ENCODE measurements at places on chromosomes 5 and 9. TPM values are rescaled to one million over a fixed set of nuclear protein-coding genes. Genes with fewer than 3 reads are reported as not detected.

PCDHGC3 gene
- 129 TPM for total RNA-seq

F2RL2 gene
- total RNA-seq: 74.9 TPM

PDCD1LG2 gene
- total RNA-seq: 33.6 TPM

OLFM1 gene
- total RNA-seq: not detected

NPR2 gene
- 46.7 TPM for total RNA-seq

PCDHGA3 gene
- total RNA-seq: 1.9 TPM

PNPLA7 gene
- 0.90 TPM for total RNA-seq

PALM2AKAP2 gene
- total RNA-seq: 22.0 TPM

DNA sequence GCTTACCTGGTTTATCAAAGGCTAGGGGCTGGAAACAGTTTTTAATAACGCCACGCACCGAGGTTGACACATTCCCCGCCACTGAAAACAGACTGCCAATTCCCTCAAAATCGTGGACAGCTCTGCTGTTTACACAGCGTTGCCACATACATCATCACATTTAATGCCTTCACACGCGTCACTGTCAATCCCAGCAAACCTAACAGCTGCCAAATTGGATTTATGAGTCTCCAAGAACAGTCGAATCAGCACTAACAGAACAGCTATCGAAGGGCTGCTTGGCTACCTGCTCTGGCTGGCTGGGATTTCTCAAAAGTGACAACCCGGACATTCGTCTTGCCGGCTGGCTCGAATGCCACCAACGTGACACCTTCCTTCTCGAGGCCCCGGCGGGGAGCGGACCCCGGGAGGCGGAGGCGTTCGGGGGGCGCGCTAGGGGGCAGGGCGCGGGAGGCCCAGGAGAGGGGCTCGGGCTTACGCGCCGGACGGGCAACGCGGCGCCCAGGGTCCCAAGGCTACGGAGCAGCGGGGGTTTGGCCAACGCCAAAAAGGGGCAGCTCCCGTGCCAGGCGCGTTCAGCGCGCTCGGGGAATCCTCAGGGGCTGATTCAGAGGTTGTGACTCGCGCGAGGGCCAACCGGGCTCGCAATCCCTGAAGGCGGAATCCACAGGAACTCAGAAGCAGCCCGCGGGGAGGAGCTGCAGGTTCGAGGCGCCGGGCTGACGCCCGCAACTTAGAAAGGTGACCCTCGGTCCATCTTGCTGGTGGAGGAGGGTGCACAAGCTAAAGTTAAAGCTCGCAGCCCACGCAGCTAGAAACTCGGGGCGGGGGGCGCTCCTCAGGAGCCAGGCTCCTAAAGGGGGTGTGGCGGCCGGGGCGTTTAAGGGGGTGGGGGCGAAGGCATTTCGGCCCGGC is 1.2 kb downstream of the CDC14B start:
- H3K36me3 ChIP-seq: no peaks in the 10 kb centered on the region
- peaks cover 60% of the 10 kb centered on the region for H3K4me1 ChIP-seq
- no peaks in the 10 kb centered on the region for H3K27me3 ChIP-seq
- peak; percentile 46 for DNase-seq
- H3K27ac ChIP-seq: peak overlapping the region; percentile 58

- no peak overlapping the region for H3K27ac ChIP-seq
- no peak for DNase-seq
- H3K27me3 ChIP-seq: no peaks in the 10 kb centered on the region
- H3K4me1 ChIP-seq: no peaks in the 10 kb centered on the region
- no peak overlapping the region for H3K4me3 ChIP-seq
Observed at GRCh38 chr5:4716781-4717180, 423.3 kb upstream of the ADAMTS16 start.

DNA sequence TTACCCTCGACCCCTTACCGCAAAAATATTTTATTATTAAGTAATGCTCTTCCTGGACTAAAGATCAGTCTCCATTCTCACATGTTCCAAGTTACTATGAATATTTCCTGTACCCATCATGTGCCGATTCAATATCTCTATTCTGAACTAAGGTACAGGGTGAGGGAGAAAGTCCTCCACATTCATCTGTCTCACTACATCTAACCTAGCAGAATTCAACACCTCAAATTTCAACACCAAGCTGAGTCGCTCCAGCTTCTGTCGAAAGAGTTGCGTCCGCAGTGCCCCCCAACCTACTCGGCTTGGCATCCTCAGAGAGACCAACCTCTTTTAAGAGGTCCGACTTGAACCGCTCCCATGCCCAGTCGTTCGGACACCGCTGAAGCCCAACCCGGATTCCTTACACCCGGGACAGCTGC is 1.0 kb downstream of the CERT1 start:
- DNase-seq: peak; percentile 34
- H3K27ac ChIP-seq: peak overlapping the region; percentile 94
- H3K27me3 ChIP-seq: 0 out of 2 replicates have a peak, but pooled peaks cover 2% of the 10 kb centered on the region
- peaks cover 16% of the 10 kb centered on the region for H3K36me3 ChIP-seq
- peaks cover 55% of the 10 kb centered on the region for H3K4me1 ChIP-seq

DNA sequence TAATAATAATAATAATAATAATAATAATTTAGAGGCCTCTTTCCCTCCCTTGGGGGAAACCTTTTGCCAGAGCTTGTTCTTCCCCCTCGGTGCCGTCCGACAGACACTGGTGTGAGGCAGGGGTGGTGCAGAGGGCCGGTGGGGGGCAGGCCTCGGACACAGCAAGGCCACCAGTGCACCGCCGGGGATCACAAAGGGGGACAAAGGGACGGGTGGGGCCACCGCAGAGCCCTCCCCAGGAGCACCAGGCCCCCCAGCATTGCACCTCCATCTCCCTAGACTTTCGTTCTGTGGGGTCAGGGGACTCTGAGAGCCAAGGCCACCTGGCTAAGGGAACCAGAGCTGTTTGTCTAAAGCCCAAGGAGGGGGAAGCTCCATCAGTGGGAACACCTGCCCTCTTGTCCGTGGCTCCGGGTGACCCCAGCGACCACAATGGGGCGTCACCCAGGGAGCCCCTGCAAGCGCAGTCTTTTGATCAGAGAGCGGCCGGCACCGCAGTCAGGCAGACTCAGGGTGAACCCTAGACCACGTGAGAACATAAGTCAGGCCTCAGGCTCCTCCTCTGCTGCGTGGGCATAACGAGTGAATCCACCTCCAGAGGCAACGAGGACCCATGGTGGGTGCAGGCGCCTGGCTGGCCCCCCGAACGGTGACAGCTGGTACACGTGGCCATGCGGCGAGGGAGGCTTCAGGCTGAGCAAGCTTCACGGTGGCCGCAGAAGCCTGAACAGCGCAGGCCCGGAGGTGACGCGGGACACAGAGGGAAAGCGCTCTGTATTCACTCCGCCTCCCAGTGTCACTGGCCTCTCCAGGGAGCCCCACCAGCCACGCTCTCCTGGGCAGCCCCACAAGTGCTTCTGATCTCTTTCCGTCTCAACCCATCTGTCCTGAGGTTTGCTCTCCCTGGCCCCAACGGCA is 12.0 kb upstream of the QSOX2 start:
- H3K4me1 ChIP-seq: peaks cover 9% of the 10 kb centered on the region
- H3K27ac ChIP-seq: no peak overlapping the region
- H3K27me3 ChIP-seq: peaks cover 10% of the 10 kb centered on the region
- no peak for DNase-seq
- no peak overlapping the region for H3K4me3 ChIP-seq
- no peaks in the 10 kb centered on the region for H3K36me3 ChIP-seq

GRCh38 chr5:22852807-22853660 is at the start of gene CDH12:
CDH12 (minus strand) TSS chr5:22853344.
- H3K27ac ChIP-seq: no peak within 1 kb of the TSS
- no peaks in the 10 kb centered on the region for H3K4me1 ChIP-seq

DNA sequence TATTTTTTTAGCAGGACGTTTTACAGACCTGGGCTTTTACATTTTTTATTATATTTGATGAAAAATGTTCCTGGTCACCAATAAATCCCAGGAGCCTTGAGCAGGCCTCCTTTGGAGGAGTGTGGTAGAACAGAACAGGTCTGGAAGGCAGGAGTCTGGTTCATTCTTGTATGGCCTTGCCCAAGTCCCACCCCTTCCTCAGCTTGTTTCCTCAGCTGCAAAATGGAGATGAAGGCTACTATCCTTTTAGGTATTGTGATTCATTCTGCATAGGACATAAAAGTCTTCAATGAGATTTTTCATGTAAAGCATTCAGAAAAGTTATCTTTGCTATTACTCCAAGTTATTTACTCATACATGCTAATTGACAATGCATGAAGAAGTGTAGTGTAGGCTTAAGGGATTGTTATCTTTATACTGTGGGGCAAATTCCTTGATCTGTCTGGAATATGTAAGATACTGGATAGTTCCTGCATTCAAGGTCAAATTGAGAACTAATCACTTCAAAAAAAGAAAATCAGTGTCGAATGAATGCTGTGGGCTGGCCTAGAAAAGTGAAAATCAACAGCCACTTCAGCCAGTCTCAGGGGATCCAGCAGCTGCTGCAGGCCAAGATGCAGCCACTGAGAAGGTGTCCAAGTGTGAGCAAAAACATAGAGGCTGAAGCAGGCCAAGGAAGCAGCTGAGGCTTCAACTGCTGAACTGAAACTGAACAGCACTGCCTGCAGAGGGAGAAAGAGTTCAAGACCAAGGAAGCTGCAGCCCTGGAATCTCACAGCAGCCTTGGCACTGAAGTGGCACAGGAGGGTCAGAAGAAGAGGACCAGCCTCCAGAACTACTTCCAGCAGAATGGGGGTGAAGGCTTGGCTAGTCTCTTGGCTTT is 15.5 kb upstream of the SLC36A3 start:
- peak; percentile 19 for DNase-seq
- no peak overlapping the region for H3K4me3 ChIP-seq
- peaks cover 6% of the 10 kb centered on the region for H3K4me1 ChIP-seq
- H3K36me3 ChIP-seq: no peaks in the 10 kb centered on the region

DNA sequence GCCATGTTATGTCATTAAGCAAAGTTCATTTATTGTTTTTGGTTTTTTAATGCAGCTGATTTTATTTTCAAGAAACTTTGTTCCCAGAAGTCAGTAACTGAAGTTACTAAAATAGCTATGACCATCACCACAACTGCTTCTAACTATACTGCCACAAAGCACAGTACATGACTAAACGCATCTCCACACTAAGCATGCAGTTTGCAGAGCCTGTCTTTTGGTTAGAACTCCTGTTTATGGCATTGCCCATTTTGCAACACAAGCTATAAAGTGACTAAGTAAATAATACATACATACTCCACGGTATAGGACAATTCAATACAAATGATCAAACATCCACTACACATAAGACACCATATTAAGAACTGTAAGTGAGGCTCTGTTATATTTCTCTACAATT is 109.7 kb downstream of the MLLT3 start:
- H3K27me3 ChIP-seq: peaks cover 2% of the 10 kb centered on the region
- peak overlapping the region; percentile 80 for H3K27ac ChIP-seq
- H3K4me1 ChIP-seq: peaks cover 47% of the 10 kb centered on the region

GRCh38 chr9:124482431-124483031 is 24.7 kb downstream of the NR5A1 start:
- H3K36me3 ChIP-seq: no peaks in the 10 kb centered on the region
- peaks cover 41% of the 10 kb centered on the region for H3K27me3 ChIP-seq
- no peak overlapping the region for H3K4me3 ChIP-seq
- H3K4me1 ChIP-seq: no peaks in the 10 kb centered on the region

DNA sequence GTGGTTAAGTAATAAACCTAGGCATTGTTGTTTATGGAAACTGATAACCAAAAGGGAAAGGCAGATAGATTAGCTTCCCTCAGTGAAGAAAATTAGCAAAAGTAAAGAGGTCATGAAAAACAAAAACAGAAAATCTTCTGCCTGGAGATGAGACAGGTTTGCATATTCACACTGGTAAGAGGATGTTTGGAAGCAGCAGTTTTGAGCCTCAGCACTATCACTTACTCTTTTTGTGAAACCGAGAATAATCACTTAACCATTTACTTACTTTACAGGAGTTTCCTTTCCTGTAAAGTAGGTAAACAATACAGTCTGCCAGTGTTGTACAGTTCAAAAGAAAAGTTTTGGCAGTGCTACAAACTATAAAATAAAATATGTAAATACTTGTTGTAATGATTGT is 35.5 kb upstream of the EMB start:
- no peaks in the 10 kb centered on the region for H3K4me1 ChIP-seq
- no peak overlapping the region for H3K4me3 ChIP-seq
- no peak overlapping the region for H3K27ac ChIP-seq
- H3K36me3 ChIP-seq: no peaks in the 10 kb centered on the region
- no peaks in the 10 kb centered on the region for H3K27me3 ChIP-seq

DNA sequence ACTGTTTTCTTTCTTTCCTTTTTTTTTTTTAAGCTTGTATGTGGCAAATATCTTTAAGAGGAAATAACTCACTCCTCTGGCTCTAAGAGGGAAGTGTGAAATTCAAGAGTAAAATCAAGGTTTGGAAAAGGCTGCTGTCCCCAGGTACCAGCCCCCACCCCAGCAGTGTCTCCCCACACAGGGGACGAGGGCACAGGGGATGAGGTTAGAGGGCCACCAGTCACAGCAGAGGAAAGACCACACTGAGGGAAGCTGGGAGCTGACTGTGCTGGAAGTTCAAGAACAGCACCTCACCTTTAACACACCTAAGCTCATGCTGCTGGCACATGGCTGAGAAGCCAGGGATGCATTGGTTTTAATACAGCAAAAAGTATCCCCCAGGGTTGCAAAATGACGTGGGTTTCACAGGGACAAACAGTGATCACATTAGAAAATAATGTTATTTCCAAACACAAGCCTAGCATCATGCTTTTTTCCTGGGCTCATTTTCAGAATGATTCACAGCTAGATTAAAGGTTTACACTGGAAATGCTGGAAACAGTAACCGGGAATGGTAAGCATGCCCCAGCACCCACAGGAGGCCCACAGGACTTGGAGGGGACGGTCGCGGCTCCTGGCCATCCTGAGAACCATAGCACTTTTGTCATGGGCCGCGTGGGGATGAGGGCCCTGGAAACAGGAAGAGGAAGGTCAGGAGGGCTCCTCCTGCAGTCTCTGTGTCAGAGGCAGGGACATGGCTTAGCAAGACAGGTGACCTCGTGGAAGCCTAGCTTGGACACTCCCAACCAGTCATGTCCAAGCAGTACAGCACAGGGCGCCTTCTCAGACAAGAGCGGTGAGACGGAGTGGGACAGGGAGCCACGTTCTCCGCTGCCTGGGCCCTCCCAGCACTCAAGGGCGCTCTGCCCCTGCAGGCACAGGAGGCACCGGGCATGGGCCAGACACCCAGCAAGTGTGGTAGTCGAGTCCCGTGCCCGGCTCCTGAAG is 6.9 kb downstream of the LPCAT1 start:
- DNase-seq: peak; percentile 76
- H3K36me3 ChIP-seq: peaks cover 12% of the 10 kb centered on the region
- peak overlapping the region; percentile 61 for H3K4me3 ChIP-seq
- peaks cover 47% of the 10 kb centered on the region for H3K4me1 ChIP-seq
- no peaks in the 10 kb centered on the region for H3K27me3 ChIP-seq

DNA sequence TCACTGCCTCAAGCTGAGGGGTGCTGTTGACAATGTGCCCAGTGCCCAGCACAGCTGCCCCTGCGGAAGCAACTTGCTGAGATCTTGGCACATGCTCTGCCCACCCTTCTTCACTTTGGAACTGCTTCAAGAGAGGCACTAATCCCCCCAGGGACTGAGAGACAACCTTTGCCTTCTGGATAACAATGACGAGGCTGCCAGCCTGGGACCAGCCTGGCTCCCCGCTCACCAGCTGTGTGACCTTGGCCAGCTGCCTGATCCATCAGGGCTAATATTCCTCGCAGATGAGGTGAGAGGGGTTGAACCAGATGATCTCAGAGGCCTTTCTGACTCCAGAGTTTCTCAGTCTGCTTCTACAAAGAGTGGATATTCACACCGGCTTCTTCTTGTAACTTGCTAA is 81.0 kb downstream of the SHB start:
- peaks cover 22% of the 10 kb centered on the region for H3K36me3 ChIP-seq
- DNase-seq: no peak
- H3K27ac ChIP-seq: no peak overlapping the region
- H3K4me3 ChIP-seq: no peak overlapping the region
- peaks cover 41% of the 10 kb centered on the region for H3K4me1 ChIP-seq

GRCh38 chr5:39816156-39816845 is 391.5 kb upstream of the DAB2 start:
- no peaks in the 10 kb centered on the region for H3K36me3 ChIP-seq
- DNase-seq: no peak
- no peaks in the 10 kb centered on the region for H3K4me1 ChIP-seq
- H3K4me3 ChIP-seq: no peak overlapping the region

GRCh38 chr5:168951356-168951755 is 349.6 kb downstream of the SLIT3 start:
- no peaks in the 10 kb centered on the region for H3K36me3 ChIP-seq
- H3K27ac ChIP-seq: no peak overlapping the region
- DNase-seq: no peak

Measured in HFFc6 (cell line).